ENCODE measurements at places on chromosomes 2 and 18.

GRCh38 chr18:26624443-26624842 lies 76.1 kb upstream of the KCTD1 start:
- no peak for DNase-seq

- peak; percentile 53 for DNase-seq
Observed at GRCh38 chr2:128379021-128380015, 60.6 kb upstream of the HS6ST1 start.

DNA sequence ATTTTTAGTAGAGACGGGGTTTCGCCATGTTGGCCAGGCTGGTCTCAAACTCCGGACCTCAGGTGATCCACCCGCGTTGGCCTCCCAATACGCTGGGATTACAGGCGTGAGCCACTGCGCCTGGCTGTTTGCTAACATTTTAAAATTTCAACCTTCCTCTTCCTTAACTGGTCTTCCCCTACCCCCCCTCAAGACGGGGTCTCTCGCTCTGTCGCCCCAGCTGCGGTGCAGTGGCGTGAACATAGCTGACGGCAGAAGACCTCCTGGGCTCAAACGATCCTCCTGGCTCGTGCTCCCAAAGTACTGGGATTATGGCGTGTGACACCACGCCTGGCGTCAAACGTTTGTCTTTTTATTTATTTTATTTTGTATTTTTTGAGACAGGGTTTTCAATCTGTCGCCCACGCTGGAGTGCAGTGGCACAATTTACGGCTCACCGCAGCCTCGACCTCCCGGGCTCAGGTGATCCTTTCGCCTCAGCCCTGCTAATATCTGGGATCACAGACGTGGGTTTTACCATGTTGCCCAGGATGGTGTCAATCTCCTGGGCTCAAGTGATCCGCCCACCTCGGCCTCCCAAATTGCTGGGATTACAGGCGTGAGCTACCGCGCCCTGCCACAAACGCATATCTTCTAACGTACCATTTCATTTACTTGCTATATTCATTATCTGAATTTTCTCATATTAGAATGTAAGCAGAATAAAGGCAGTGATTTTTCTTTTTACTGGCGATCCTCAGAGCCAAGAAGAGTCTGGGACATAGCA lies 984 bp upstream of the MSH2 start:
- no peak for DNase-seq

DNA sequence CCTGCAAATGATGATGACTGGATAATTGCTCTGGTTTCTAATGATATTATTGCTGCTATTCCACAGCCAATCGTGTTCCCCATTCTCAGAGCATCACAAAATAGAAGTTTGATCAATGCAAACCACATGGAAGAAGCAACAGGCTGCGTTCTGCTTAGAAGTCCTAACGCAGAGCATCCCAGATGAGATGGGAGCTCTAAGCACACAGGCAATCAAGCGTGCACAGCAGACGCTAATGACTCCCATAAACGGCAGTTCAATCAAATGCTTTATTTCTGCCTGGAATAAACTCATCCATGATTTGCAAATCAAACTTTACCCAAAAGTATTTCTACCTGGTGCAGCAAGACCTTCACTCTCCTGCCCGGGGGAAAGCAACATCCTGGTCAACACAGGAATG lies 304.2 kb downstream of the FBXO15 start:
- no peak for DNase-seq

DNA sequence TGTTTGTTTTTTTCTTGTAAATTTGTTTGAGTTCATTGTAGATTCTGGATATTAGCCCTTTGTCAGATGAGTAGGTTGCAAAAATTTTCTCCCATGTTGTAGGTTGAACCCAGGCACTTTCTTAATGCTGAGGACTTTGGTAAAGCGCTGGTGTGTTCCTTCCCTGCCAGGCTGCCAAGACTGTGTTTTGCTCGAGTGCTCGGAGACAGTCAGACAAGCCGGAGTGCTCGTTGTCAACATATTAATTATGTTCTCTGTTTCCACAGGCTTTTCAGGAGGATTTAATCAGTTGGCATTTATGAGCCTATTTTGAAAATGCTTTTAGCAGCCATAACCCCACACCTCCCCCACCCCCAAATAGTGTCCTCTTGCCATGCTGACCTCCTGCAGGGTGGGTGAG lies 6.4 kb downstream of the MTCL1 start:
- DNase-seq, result no peak
